Fibroblast of skin of right quadriceps (primary cell): ENCODE measurements at places on chromosomes 3 and 15.

DNA sequence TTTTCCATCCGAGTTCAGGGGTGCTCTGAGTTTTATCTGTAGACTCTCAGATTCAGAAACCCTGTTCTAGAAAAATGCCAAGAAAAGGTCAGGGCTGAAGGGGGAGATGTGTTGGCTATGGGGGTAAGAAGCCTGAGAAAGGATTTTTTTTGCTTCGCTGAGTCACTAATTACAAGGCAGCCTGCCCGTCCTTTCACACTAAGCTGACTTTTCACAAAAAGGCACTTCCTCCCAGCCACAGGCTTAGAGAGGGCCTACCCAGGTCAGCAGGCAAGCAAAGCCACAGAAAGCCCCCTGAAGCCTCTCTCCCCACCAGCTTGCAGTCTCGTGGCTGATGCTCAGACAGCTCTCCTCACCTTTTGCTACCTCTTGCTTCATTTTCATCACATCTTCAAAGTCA is 192.6 kb upstream of the PRICKLE2 start:
- DNase-seq, result peak; percentile 67

- DNase-seq, result peak; percentile 47
Observed at GRCh38 chr15:75731248-75732151, 18.9 kb upstream of the CSPG4 start.

DNA sequence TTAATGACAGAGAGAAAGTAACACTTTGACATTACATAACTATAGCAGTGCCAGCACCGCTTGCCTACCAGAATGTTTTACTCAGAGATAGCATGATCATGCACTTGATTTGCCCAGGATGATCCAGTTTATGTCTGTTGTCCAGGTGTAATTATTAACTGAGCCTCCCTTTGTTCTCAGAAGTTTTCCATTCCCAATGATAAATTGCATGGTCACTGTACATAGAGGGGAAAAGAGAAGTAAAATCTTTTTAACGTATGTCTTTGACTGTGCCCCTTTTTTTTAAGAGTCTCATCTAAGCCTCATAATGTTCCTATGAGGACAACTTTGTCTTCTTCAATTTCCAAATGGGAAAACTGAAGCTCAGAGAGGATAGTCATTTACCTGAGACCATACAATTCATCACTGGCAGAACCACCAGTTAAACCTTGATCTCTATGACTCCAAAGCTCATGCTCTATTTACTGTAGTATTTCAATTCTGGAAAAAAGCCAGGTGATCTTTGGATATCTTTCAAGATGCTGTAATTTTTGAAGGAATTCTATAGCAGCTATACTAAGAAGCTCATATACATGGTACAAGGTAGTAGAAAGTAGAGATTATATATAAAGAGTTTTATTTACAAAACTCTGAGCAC is 25.1 kb downstream of the C3orf85 start:
- DNase-seq, result no peak

DNA sequence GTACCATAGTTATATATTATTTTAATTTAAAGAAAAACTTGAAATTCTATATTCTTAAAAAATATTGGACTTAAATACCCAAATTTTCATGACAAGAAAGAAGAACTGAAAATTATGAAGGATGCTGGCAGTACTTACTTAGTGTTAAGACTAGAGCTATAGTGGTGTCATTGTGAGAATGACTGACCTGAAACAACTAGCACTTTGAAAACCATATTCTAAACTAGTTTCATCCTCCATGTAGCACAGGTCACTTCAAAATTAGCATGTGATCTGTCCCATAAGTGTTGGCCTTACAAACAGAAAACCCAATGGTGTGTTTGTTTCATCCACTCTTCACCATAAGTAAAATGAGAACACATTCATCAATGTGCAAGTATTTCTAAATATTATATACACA is 208.6 kb downstream of the ZIC4 start:
- DNase-seq, result no peak

GRCh38 chr15:69991551-69991980 is 106.2 kb downstream of the TLE3 start:
- no peak for DNase-seq

DNA sequence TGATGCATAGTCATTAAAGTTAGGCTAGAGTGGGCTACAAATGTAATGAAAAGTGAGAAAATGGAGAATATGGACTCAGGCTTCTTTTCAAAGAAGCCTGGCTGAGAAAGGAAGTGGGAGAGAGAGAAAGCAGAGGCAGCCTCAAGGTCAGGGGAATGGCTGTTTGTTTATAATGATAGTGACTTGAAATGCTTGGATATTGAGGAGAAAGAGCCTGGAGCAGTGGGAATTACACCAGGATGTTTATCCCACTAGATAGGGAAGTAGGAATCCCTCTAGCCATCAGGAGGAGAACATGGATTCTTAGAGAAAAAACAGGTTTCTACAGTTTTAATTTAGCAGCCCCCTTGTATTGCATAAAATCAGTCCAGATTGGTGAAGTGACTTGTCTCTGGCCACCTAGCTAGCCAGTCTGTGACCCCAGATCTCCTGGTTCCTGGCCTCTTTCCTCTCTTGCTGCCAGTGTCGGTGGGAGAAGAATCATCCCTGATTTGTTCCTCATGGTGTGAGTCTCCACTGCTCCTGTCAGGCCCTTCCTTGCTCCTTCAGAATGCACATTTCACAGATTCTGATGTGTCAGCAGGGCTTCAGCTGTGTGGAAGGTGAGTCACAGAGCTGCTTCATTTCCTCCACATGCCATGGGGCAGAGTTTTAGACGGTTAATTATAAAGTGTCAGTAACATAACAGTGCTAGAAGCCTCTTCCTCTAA is 32.9 kb downstream of the SEMA6D start:
- peak; percentile 92 for DNase-seq

DNA sequence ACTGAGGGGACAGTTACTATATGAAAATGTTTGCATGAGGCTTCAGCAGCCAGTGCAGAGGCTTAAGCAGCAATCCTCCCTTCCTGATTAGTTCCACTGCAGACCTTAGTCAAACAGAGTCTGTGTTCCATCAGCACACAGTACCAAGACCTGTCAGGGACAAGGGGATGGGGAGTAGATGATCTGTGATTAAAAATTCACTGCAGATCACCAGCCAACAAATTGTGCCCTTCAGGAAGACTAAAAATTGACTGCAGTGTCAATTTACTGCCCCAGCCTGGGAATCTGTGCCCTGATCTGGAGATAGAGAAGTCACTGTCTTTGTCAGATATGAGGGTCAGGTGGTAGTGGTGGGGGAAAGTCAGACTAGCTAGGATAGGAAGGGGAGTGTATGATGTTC is 13.8 kb upstream of the NMNAT3 start:
- no peak for DNase-seq

DNA sequence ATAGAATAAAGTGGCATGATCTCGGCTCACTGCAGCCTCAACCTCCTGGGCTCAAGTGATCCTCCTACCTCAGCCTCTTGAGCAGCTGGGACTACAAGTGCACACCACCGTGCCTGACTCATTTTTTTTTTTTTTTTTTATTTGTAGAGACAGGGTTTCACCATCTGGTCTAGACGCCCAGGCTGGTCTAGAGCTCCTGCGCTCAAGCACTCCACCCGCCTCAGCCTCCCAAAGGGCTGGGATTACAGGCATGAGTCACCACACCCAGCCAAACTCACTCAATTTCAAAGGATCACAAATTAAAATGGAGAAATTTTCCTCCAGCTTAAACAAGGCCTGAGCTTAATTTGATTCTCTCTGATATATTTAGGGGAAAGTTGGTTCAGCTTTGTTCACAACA is 27.3 kb upstream of the NMB start:
- DNase-seq, result peak; percentile 82

- DNase-seq, result no peak
Observed at GRCh38 chr15:78083687-78084448, 6.4 kb upstream of the TBC1D2B start.

DNA sequence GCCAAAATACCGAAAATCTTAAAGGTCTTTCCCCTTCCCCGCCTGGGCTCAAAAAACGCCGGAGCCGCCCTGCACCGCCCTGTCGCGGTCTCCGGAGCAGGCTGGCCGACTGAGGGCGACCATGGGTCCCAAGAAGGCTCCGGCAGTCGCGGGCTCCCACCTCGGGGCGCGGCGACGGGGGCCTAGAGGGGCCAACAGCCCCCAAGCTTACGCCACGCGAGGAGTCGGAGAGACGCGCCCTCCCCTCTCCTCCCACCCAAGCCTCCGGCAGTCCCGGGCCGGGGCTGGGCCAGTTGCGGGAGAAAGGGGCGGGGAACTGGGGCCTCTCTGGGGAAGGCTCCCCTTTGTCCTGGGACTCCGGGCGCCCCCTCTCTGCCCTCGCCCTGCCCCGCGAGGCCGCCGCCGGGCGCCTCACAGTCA is 69.2 kb downstream of the GOLGA8B start:
- DNase-seq, result peak; percentile 33

DNA sequence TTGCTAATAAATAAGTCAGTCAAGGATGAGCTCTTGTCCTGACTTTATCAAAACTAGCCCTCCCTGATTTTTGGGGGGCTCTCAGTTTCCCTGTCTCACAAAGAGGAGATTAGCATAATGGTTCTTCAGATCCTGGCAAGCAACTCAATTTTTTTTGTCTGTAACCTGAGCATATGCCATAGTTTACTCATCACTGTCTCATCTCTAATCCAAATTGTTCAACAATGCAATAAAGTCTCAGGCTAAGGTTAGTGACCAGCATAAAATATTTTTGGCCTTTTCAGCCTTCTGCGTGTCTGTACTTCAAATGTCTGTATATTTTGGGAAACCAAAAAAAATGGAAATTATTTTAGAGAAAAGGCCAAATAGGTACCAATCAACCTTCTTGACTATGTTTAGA is 465.6 kb upstream of the TPRG1 start:
- peak; percentile 17 for DNase-seq

DNA sequence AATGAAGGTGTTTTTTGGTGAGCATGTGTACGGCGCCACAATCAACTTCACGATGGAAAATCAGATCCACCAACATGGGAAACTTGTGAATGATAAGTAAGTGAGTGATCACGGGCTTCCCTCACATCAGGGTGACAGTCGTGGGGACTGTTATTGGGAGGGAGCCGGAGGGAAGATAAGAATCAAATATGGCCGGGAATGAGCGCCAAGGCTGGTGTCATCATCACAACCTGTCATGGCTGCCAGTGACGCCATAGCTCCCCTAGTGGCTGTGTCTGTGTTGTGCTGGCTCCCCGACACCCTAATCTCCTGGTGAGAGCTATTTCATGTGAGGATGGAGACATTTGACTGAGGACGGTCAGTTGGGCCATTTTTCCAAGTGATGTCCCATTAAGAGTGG is 168.5 kb downstream of the SV2B start:
- DNase-seq, result no peak

GRCh38 chr3:197504641-197505121 is 51.1 kb downstream of the BDH1 start:
- no peak for DNase-seq

DNA sequence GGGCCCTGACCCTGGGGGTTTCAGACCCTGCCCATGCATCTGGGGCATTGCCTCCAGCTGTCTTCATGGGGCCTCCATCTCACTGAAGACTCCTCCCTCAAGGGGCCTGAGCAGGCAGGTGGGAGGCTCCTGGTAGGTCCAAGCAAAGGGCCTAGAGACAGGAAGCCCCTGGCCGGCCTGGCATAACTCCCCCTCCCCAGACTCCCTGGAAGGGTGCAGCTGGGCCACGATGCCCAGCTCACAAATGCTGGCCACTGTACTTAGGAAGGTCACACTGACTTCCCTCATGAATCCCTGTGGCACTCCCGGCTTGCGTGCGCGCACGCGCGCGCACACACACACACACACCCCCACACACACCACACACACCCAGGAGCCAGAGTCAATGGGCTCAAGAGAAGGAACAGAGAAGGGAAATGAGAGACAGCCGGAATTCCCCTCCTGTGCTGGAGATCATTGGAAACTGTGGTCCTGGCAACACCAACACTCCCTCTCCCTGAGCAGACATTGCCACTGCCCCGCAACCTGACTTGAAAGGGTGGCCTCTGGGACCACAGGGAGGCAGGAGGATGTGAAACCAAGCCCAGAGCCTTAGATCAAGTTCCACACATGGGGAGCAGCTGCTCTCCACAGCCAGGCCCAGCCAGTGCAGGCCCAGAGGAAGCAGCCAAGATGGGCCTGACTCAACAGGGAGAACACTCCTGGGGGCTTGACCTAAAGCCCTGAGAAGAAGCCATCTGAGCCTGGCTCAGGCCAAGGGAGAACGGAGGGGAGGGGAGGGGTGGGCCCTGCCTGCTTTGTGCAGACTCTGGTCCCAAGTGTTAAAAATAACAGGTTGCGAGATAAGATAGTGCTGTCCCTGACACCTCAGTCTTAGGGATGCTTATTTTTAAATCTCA is 69.7 kb downstream of the SCN5A start:
- no peak for DNase-seq

DNA sequence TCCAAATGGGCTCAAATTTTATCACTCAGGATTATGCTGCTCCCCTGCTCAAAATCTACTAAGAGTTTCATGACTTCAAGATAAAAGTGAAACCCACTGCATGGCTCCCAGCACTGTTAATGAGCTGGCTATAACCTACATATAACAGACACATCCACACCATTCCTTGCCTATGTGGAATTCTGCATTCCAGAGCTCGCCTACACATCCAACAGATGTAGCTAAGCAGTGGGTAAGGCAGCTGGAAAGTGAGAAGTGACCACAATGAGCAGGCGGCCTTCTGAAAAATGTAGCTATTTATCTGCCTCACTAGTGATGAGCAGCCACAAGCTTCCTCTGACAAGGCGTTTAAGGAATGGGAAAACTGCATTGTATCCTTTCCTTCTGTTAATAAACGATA is 92.0 kb upstream of the TRIM42 start:
- peak; percentile 20 for DNase-seq

DNA sequence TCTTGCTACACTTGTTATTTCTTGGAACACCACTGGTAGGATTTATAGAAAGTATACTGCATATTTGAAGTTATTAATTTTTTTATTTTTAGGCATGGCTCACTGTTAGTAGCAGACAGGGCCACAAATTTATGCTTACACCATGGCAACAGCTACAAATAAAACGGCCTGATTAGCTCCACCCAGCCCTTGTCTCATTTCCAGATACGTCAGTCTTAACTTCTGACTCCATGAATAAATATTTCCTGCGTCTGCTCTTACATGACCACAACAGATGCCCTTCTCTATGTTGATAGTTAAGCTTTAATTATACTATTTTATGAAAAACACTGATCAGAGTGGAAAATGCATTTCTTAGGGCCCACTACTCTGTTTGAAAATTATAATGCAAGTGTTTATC is 62.3 kb upstream of the CPOX start:
- DNase-seq, result peak; percentile 65

GRCh38 chr15:96969732-96970710 is 639.5 kb downstream of the NR2F2 start:
- no peak for DNase-seq

GRCh38 chr3:12148183-12148940 is 10.3 kb downstream of the TIMP4 start:
- no peak for DNase-seq

DNA sequence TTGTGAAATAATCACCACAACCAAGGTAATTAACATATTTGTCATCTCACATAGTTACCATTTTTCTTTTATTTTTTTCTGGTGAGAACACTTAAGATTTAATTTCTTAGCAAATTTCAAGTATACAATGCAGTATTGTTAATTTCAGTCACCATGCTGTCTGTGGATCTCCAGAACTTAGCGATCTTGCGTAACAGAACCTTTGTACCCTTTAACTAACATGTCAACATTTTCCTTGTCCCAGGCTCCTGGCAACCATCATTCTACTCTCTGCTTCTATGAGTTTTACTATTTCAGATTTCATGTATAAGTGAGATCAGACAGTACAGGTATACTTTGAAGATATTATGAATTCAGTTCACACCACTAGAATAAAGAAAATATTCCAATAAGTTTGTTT is 154.4 kb downstream of the KCNAB1 start:
- no peak for DNase-seq

GRCh38 chr15:99321468-99321867 is 70.2 kb downstream of the LRRC28 start:
- no peak for DNase-seq

- DNase-seq, result no peak
Observed at GRCh38 chr15:101499863-101500713, 10.6 kb upstream of the PCSK6 start.
